ENCODE measurements at places on chromosomes 12 and 14. TPM values are rescaled to one million over a fixed set of nuclear protein-coding genes. Genes with fewer than 3 reads are reported as not detected.

DNA sequence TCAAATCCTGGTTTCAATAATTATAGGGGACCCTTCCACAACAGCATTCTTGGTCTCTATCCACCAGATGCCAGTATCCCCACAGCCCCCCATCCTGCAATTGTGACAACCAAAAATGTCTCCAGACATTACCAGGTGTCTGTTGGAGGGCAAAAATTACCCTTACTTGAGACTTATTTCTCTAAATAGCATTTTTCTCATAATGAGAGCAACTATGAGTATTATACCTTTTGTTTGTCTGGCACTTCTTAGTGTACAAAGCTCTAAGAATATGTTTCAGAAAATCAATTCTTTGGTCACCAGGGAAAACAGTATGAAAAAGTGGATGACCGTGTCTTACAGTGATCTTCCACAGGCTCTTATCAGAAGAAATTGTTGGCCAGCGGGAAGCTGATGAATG, 27.5 kb upstream of the RMST start:
- no peak overlapping the region for H3K4me3 ChIP-seq
- no peaks in the 10 kb centered on the region for H3K4me1 ChIP-seq
- H3K27ac ChIP-seq = no peak overlapping the region
- DNase-seq = no peak

The PLEKHG7 gene
- total RNA-seq = not detected

GRCh38 chr14:104970231-104971068, 7.7 kb downstream of the AHNAK2 start:
- no peak overlapping the region for H3K27ac ChIP-seq
- no peaks in the 10 kb centered on the region for H3K4me1 ChIP-seq
- no peak for DNase-seq

DNA sequence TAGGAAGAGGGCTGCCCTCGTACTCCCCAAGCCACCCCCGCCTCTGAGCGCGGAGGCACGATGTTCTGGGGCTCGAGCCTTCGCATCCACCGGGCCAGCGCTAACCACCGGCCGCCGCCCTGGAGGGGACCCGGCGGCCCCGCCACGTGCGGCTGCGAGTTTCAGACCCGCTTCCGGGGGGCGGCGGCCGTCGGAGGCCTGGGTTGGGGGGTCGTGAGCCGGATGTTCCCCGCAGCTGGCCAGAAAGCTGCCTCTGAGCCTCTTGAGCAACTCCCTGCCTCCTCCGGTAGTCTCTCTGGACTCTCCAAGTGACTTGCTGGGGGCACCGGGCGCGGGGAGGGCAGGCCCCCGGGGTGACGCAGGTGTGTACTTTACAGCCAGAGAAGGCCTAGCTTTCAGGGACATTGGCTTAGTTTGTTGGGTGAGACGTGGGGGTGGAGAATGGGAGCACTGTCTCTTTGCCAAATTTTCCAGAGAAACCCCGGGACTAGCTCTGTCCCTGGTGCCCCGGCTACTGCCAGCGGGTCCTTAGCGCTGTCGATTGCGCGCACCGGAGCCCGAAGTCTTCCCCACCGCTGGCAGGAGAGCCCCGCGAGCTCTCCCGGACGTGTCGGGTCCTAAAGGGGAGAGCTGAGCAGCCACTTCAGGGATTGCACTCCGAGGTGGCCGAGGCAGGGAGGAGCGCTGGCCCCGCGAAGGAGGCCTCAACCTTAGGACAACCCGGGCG, 15.6 kb downstream of the OTX2 start:
- H3K27me3 ChIP-seq = peaks cover 95% of the 10 kb centered on the region
- no peak for DNase-seq
- H3K4me1 ChIP-seq = no peaks in the 10 kb centered on the region
- peak overlapping the region; percentile 8 for H3K4me3 ChIP-seq
- H3K27ac ChIP-seq = no peak overlapping the region
- no peaks in the 10 kb centered on the region for H3K36me3 ChIP-seq

DNA sequence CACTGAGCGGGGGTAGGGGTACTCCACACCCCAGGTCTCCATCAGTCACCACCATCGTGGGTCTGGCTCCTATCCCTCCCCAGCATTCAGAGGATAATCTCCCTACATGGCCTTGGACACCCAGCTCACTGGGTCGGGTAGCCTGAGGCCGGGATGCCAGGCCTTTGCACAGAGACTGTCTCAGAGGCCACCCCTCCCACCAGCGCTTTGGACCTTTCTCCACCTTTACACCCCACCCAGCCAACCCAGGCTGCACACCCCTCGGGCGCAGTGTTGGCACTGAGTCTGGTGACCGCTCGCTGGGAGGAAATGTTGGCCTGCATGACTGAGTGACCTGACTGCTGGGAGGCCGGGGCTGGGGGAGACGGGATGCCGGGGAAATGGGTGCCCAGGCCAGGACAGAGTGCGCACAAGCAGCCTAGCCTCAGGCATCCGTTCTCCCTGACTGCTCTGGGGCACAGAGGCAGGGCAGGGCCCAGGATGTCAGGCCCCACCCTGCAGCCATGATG, 10.6 kb upstream of the LBHD2 start:
- no peak for DNase-seq
- H3K4me3 ChIP-seq = no peak overlapping the region
- H3K4me1 ChIP-seq = no peaks in the 10 kb centered on the region
- peaks cover 7% of the 10 kb centered on the region for H3K27me3 ChIP-seq

DNA sequence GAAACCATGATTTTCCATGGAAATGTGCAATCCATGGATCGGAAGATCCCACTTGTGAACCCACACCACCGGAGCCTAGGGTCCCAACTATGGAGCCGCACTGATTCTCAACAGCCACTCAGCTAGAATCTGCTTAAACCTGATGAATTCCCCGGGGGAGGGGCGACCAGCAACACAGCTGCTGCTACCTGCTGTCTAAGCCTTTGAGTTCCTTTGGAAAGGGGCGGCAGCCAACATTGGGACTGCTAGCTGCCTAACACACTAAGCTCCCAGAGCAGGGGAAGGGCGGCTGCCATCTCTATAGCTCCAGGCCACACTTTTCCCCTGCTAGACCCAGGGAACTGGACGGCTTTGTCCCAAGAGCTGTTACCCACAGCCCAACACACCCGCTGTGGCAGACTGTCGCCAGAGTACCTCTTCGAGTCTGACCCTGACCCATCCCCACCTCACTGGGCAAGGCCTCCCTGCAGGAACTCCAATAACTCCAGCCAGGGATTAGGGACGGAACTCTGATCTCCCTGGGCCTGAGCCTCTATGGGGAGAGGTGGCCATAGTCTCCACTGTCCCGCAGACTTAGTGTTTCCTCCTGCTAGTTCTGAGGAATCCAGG, 205.8 kb upstream of the SLC16A7 start:
- no peak for DNase-seq
- H3K4me1 ChIP-seq = no peaks in the 10 kb centered on the region
- H3K27me3 ChIP-seq = peaks cover 5% of the 10 kb centered on the region
- no peak overlapping the region for H3K27ac ChIP-seq
- no peak overlapping the region for H3K4me3 ChIP-seq
- no peaks in the 10 kb centered on the region for H3K36me3 ChIP-seq

The PZP gene
- total RNA-seq = not detected

- H3K36me3 ChIP-seq = peaks cover 3% of the 10 kb centered on the region
- H3K4me3 ChIP-seq = peak overlapping the region; percentile 48
- peaks cover 8% of the 10 kb centered on the region for H3K4me1 ChIP-seq
- no peaks in the 10 kb centered on the region for H3K27me3 ChIP-seq
Measured at GRCh38 chr12:49562831-49563230, 5.1 kb downstream of the MCRS1 start.

GRCh38 chr12:11876307-11876706, 194.4 kb upstream of the BCL2L14 start:
- no peak overlapping the region for H3K4me3 ChIP-seq
- peaks cover 29% of the 10 kb centered on the region for H3K4me1 ChIP-seq
- peaks cover 12% of the 10 kb centered on the region for H3K36me3 ChIP-seq
- no peak for DNase-seq
- H3K27me3 ChIP-seq = no peaks in the 10 kb centered on the region

GRCh38 chr12:118982984-118983761, 1.8 kb downstream of the SRRM4 start:
- peaks cover 51% of the 10 kb centered on the region for H3K4me1 ChIP-seq
- no peak for DNase-seq
- peaks cover 58% of the 10 kb centered on the region for H3K27me3 ChIP-seq
- peak overlapping the region; percentile 90 for H3K4me3 ChIP-seq
- H3K36me3 ChIP-seq = no peaks in the 10 kb centered on the region

Data from neural crest cell (in vitro differentiated cells).